ENCODE measurements at places on chromosomes 6 and 20.

DNA sequence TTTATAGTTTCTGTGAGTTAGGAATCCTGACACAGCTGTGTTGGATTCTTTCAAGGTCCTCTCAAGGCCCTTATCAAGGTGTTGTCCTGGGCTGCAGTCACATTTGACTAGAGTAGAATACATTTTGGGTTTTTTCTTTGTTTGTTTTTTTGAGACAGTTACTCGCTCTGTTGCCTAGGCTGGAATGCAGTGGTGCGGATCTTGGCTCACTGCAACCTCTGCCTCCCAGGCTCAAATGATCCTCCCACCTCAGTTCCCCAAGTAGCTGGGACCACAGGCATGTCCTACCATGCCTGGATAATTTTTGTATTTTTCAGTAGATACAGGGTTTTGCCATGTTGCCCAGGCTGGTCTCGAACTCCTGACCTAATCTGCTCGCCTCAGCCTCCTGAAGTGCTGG lies 15.7 kb downstream of the NFYA start:
- DNase-seq = no peak

GRCh38 chr6:109323241-109323640 lies 59.0 kb downstream of the CD164 start:
- no peak for DNase-seq

GRCh38 chr6:87705070-87705691 lies 3.1 kb upstream of the AKIRIN2 start:
- no peak for DNase-seq

GRCh38 chr20:36645998-36646397 lies at the start of gene SLA2:
Gene SLA2 (minus strand): TSS chr20:36646196. CDS start chr20:36641335, 4,861 bp downstream.
- peak; percentile 56 for DNase-seq

Data from stimulated activated CD4-positive, alpha-beta T cell treated with anti-CD3 and anti-CD28 coated beads, Interleukin-12 subunit alpha, Interleukin-12 subunit beta, amount 100 ng/mL, for 4 hours (primary cell).